ENCODE measurements at places on chromosomes 5 and 9.

DNA sequence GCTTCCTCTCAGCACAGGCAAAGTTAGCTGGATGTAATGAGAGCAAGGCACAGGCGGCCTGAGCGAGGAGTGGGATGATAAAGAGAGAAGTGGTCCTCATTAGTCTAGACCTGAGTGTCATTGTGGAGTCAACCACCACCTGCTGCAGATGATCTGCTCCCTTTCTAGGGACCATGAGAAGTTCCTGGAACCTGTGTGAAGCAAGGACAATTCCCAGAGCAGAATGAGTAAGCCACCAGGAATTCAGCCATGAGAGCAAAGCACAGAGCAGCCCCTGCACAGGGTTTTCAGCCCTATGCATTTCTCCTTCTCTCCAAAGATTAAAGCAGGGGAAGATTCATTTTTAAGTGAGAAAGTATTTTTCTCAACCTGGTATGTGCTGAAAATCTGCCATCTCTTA is 146.8 kb upstream of the SPEF2 start:
- DNase-seq: no peak

DNA sequence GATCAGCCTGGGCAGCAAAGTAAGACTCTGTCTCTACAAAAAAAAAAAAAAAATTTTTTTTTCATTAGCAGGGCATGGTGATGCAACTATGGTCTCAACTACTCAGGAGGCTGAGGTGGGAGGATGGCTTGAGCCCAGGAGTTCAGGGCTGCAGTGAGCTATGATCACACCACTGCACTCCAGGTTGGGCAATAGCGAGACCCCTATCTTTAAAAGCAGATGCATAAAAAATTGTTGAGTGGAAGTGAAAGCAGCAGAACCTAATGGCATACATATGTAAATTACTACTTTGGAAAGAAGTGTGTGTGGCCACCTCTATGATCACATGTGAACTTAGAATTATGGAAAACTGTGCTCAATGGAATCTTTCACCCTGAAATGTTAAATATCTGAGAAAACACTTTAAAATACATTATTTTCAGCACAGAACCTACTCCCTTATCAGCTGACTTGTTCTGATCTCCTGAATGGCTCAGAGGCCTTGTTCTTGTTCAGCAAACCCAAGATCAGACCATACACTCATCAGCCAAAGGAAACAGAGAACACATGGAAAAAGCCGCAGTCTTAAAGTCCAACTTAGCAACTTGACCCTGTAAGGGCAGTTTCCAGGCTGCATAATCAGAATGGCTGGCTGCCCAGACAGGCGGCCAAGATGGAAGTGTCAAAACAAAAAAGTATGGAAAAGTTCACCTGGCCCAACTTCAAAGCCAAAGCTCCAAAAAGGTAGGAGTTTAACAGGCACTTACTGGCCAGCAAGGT is 56.5 kb downstream of the SIL1 start:
- DNase-seq: no peak

DNA sequence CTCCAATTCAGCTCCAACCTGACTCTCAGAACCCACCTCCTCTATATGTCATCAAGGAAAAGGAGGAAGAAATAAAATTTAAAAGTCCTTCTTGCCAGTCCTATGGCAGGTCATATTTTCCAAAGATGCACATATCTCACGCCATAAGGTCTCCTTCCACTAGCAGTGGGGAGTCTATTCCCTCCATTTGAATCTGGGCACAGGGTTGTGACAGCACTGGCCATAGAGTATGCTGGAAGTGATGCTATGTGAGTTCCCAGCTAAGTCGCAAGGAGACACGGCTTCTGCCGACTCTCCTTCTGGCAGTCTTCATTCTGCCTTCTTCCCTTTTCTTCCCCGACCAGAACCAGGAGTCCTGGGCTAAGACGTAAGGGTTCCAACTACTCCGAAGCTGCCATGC is 883.9 kb upstream of the DMAC1 start:
- no peak for DNase-seq

- no peak for DNase-seq
Observed at GRCh38 chr9:117729375-117729774, 25.2 kb downstream of the TLR4 start.

DNA sequence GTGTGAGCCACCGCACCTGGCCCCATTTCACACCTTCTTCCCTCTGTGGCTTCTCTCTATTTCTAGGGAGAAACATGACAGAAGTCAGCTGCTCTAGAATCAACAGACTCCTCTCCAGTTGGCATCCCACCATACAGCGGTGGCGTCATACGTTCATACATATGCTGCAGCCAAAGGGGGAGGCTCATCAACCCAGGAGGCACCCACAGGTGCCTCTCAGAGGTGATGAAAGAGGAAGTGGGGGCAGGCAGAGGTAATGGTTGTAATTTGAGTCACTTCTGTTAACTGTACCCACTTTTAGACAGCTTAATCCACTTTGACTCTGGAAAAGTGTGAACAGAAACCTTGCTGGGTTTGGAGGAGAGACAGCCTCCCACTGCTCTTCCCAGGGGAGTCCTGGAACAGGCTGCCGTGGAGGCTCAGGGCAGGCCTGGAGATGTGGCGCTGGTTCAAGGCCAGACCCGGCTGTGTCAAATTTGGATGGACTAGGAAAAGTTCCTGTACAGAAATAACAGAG is 47.3 kb upstream of the SUB1 start:
- no peak for DNase-seq

GRCh38 chr5:160685695-160686094 is 166.3 kb downstream of the ATP10B start:
- no peak for DNase-seq

- DNase-seq: no peak
Observed at GRCh38 chr9:131677444-131678180, 62.3 kb downstream of the RAPGEF1 start.

GRCh38 chr9:4985386-4986266 is 554 bp downstream of the JAK2 start:
- peak; percentile 24 for DNase-seq

DNA sequence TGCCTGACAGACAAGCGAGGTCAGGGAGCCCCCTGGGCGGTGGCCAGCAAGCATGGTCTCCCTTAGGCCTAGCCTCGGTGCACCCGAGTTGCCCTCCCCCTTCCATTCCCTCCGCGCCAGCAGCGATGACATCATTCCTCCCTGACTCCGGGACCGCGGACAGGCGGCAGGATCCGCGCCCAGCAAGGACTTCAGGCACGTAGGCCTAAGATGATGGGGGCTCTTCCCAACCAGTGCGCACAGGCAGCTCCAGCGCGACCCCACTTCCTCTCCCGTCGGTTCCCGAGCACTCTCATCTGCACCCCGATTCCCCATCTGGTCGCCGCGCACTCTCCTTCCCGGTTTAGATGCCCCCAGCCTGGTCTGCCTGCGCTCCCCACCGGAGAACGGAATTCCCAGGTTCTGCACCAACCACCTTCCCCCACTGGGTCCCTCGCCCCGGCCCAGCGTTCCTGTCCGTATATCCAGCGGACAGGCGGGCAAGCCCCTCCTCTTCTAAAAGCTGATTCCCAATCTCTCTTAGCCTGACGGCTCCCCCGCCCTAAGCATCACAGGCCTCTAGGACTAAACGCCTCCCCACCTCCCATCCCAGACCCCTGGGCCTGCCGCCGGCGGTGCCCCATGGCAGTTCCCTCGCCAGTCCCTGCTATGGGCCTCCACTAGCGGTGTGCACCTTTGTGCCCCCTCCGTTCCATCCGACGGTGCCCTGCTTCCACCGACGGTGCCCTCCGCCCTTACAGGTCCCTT is 931 bp downstream of the FAM219A start:
- peak; percentile 19 for DNase-seq

DNA sequence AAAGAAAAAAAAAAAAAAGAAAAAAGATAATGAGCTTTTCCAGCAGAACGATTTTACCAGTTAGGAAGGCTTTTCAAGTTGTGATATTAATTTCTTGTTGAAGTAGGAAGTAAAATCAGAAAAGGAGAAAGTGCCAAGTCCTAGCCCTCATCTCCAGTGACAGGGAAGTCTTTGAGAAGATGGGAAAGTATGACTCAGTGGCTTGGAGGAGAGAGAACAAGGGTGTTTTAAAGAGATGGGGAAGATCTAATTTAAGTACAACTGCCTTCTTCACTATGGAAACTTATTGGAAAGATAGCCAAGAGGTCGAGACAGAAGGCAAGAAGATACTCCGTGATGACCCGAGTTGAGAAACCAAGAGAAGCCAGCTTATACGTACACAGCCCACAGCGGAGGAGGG is 22.6 kb downstream of the FGF1 start:
- DNase-seq: no peak

GRCh38 chr9:38294220-38294960 is 98.1 kb upstream of the ALDH1B1 start:
- DNase-seq: no peak

GRCh38 chr9:120443489-120443888 is 136.5 kb downstream of the CDK5RAP2 start:
- DNase-seq: no peak

GRCh38 chr5:122145906-122146305 is 16.6 kb downstream of the ZNF474 start:
- no peak for DNase-seq

GRCh38 chr9:106218427-106218826 is 524.1 kb downstream of the TMEM38B start:
- no peak for DNase-seq

DNA sequence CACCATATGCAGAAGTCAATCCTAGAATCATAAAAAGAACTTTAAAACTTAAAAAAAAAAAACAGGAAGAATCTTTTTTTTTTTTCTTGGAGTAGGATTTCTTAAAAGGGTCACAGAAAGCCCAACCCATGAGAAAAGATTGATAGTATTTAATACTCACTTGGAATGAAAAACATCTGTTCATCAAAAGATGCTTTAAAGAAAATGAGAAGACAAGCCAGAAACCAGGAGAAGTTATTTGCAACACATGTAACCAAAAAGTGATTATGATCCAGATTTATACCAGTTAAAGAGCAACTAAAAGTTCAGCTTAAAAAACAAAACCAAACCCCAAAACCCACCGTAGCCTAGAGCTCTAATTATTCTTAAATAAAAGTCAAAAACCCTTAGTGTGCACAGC is 69.3 kb downstream of the TLE4 start:
- DNase-seq: no peak

- no peak for DNase-seq
Observed at GRCh38 chr5:61081741-61082140, 80.5 kb downstream of the SMIM15 start.

DNA sequence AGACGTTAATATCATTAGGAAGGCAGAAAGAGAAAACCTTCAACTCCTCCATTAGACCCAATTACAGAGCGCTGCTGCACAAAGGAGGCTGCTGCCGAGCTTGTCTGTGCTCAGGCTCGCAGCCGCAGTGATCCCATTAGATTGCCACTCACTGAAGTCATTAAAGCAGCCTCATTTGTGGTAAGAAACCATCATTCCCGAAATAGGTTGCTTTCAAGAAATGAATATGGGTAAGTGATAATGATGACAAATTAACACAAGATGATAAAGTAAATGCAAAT is 137.2 kb downstream of the CAVIN4 start:
- no peak for DNase-seq

DNA sequence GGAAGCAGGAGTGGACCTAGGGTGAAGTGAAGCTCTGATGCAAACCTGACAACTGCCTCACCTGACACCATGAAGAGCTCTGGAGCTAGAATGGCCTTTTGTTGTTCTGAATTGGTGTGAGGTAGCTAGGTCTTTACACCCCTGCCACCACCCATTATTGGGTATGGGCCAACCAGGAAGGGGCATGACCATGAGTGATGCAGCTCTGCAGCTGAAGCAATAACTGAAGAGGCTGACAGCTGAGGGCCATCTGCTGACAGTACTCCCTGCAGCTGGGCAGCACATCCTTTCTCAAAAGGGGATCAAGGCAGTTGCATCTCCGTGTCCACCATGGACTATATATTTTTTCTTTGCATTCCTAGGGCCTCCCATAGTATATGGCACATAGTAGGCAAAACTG is 87.0 kb upstream of the TLE1 start:
- DNase-seq: no peak

DNA sequence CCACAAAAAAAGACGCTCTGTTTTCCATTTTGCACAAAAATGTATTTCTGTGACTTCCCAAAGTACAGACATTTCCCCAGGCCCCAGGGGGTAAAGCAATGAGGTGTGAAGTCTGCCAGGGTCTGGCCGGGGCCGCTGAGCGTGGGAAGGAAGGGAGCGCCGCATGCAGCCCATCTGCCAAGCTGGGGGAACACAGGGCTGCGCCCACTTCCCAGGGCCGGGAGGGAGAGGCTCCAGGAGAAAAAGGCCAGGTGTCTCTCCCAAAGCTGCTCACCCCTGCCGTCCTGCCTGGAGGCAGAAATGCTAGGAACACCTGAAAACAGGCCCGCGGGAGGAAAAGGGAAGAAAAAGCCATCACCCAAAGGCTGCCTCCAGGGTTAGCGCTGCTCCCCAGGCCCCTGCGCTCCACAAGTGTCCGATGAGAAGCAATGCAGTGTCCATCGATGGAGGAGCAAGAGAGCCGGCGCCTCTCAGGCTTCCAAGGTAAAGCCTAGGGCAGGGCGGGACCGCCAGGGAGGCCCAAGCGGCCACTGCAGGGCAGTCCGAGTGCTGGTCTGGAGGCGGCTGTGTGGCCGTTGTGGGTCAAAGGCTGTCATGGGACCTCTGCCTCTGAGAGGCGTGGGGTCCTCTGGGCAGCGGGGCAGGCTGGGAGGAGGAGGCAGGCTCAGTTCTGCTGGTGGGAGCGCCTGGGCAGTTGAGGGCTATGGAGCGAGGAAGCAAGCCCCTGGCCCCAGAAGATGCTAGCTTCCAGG is 6.0 kb upstream of the ZDHHC12 start:
- no peak for DNase-seq

- no peak for DNase-seq
Observed at GRCh38 chr5:154460172-154460571, 14.4 kb downstream of the SAP30L start.

GRCh38 chr9:30075451-30076199 is 2308.8 kb upstream of the ACO1 start:
- no peak for DNase-seq

Data from C1 segment of cervical spinal cord (tissue), 14 donors.